Erythroblast (primary cell): ENCODE measurements at places on chromosomes 7 and 10.

GRCh38 chr10:11598712-11599397 is 12.6 kb downstream of the USP6NL start:
- no peak for DNase-seq

DNA sequence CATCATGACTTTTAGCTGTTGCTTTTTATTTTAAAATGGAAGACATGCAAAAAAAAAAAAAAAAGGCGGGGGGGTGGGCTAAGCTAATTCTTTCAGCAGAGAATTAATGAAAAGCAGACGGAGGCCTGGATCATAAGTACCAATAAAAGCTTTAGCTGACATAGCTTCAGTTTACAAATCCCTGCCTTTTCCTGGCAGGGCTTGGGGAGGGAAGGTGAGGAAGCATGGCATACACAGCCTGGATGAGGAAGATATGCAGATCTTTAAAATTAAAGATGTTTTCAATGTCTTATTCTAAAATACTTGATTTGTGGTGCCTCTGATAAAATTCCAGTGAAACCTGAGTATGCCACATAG is 57.0 kb downstream of the ICA1 start:
- no peak for DNase-seq

GRCh38 chr10:585502-585901 is 104.0 kb downstream of the DIP2C start:
- DNase-seq: no peak

GRCh38 chr10:21090609-21091082 is 193.5 kb upstream of the NEBL start:
- DNase-seq: no peak

- DNase-seq: no peak
Measured at GRCh38 chr10:84798312-84798711, 469.9 kb downstream of the CCSER2 start.

- DNase-seq: no peak
Measured at GRCh38 chr10:20956843-20957242, 59.7 kb upstream of the NEBL start.

DNA sequence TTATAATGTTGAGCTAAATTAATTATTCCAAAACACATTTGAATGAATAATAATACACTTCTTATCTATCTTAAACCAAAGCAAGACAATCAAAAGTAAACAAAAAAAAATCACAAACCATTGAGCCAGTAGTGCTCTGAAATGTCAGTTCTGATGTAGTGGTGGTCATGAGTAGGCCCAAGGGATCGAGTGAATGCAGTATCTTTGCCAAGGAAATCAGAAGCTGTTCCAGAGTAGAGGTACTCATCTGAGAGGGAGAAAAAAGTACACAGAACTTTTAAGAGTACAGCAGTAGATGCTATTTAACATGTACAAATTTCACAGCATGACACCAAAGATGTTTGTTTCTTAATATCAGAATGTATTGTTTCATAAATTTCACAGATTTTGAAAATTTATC is 121.5 kb downstream of the SEMA3D start:
- no peak for DNase-seq

- DNase-seq: no peak
Measured at GRCh38 chr10:47257396-47258120, 42.4 kb upstream of the GDF10 start.

DNA sequence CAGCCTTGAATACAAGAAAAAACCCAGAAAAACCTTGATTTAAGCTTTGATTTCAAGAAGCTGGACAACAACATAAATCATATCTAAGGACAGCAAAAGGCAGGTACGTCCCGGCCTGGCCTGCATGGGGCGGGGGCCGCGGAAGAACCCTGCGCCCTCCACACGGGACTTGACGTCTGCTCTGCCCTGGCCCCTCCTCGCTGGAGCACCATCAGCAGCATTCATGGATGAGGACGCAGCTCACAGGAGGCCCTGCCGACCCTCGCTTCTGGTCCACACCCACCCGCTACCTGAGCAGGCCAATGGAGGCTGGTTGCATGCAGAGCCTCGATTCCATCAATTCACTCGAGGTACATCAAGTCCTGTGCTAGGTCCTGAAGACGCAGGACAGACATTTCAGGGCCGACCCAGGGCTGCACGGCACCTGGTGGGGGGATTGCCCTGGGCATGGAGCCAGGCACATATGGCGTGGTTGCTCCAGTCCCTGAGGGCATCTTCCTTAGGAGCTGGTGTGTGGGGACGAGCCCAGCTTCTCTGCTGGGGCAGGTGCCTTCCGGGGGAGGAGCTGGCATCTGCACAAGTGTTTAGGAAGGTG is 63.1 kb upstream of the NKX6-2 start:
- no peak for DNase-seq

DNA sequence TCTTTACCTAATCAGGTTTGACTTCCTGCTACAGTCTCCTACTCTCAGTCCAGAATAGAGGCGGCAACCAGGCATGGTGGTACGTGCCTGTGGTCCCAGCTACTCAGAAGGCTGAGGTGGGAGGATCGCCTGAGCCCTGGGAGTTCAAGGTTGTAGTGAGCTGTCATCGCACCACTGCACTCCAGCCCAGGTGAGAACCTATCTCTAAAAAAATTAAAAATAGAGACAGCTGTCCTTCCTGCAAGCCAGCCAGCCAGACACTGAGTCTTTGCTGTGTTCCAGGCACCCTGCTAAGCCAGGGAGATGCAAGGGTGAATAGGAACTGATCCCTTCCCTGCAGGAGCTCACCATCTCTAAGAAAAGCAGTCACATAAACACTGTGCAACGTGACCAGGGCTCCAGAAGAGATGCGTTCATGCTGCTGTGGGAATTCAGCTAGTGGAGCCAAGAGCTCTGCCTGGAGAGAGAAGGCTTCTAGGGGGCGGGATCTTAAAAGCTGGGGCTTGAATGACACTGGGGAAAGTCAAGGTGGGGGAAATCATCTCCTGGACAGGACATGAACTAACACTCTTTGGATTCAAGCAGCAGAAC is 22.1 kb upstream of the SLIT1 start:
- DNase-seq: no peak
